DMS153 (cell line): ENCODE measurements at places on chromosomes 13 and 19.
A peak's percentile ranks its signal among the peaks of the same experiment; 100 is the strongest.

DNA sequence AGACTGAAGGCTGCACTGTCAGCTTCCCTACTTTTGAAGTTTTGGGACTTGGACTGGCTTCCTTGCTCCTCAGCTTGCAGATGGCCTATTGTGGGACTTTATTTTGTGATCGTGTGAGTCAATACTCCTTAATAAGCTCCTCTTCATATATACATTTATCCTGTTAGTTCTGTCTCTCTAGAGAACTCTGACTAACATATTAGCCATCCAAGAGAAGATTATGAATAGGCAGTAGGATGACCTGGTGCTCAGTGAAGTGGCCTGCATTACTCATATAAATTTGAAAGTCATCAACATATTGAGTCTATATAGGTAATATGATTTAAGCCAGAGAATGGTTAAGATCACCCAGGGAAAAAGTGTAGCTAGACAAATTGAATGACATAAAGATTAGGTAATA is 136.3 kb upstream of the UFM1 start:
- DNase-seq, result no peak

DNA sequence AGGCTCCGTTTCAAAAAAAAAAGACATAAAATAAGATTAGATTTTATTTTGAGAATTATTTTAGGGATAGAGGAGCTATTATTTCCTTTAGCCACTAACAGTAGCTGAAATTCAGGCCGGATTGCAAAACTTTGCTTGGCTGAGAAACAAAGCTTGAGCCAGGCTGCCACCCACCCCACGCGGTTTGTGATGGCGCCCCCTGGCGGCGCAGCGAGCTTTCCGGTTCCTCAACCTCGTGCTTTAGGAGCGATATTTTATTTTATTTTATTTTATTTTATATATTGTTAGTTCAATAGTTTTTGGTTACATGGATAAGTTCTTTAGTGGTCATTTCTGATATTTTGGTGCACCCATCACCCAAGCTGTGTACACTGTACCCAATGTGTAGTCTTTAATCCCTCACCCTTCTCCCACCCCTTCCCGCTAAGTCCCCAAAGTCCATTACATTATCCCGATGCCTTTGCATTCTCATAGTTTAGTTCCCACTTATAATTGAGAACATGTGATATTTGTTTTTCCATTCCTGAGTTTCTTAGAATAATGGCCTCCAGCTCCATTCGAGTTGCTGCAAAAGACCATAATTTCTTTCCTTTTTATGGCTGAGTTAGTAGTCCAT is 19.8 kb upstream of the CEACAM4 start:
- DNase-seq, result no peak

GRCh38 chr19:46620716-46621115 is 4.2 kb downstream of the PTGIR start:
- no peak for DNase-seq

DNA sequence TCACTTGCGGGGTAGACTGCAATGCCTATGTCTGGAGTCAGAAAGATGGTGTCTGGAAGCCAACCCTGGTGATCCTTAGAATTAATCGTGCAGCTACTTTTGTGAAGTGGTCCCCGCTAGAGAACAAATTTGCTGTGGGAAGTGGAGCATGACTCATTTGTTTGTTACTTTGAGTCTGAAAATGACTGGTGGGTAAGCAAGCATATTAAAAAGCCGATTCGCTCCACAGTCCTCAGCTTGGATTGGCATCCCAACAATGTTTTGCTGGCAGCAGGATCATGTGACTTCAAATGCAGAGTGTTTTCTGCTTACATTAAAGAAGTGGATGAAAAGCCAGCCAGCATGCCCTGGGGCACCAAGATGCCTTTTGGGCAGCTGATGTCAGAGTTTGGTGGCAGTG is 9.5 kb upstream of the ERVV-1 start:
- no peak for DNase-seq

DNA sequence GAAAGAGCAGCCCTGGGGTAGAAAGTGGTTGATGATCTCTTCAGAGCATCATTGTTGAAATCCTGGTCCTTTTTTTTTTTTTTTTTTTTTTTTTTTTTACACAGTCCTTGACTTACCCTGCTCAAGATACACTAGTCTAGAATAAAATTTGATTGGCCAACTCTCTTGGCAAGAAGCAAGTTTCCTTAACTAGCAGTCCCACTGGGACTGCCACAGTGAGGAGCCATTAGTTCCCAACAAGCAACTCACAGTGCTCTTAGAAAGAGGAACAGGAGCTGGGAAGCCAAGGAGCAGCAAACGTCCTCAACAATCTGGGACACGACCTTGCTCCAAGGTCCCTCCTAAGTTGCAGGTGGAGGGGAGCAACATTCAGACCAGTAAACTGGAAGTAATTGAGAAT is 47.9 kb upstream of the INTS6 start:
- no peak for DNase-seq

GRCh38 chr19:10523135-10523636 is 5.9 kb upstream of the S1PR5 start:
- no peak for DNase-seq

DNA sequence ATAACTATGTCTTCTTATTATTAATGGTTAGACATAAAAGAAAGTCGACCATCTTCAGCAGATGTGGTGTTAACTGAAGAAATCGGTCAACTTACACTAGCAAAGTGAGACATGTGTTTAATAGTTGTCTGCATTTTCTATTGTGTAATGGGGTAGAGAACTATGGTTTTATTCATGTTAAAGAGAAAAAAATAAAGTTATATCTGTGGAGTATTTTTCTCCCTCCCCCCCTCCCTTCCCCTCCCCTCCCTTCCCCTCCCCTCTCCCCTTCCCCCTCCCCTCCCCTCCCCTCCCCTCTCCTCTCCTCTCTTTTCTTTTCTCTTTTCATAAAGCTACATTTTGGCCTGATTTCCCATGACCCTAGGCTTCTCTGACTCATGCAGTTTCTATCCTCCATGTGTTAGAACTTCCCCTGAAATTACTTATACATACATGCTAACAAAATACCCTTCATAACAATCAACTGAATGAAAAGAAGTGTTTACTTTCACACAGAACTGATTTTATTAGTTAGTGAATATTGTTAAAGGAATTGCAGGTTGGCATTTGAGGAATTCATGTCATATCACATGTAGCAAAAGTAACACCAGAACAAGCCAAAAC is 1431.0 kb upstream of the ATXN8OS start:
- DNase-seq, result no peak

- DNase-seq, result no peak
These were observed at the start of gene CD37 for GRCh38 chr19:49335071-49335783. Gene CD37, plus strand, starts transcription at chr19:49335406. Its CDS starts 135 bp downstream, at chr19:49335541.

- no peak for DNase-seq
These were observed 12.4 kb upstream of the CD22 start for GRCh38 chr19:35316560-35316959.

GRCh38 chr19:6970021-6970420 is 51.2 kb downstream of the MBD3L2B start:
- DNase-seq, result no peak

DNA sequence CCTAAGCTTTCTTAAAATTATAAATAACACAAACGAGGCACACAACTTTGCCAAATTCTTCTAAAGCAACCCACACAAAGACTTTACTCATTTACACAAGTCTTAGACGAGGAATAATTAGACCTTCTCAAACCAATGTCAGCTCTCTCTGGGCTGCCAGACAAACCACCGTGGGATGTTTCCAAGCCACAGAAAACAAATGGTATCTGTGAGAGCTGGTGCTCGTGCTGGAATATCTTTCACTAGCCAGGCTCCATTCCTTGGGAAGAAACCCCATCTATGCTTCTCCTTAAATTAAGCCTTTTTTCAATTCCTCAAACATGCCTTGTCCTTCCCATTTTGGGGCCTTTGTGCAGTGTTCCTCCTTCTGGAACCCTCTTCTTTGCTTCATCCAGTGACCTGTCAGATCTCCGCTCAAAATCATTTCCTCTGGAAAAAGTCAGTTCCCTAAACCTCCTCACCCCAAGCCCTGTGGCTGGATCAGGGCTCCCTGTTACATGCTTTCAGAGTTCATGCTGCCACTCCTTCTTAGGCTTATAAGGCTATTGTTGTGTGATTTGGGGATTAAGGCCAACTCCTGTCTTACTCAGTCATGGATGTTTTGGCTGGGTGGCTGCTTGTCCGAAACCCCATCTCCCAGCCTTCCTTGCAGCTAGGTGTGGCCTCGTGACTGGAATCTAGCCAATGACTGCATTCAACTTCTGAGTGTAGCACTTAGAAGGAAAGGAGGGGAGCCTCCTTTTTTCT is 64.2 kb upstream of the GTF2F2 start:
- DNase-seq, result no peak

DNA sequence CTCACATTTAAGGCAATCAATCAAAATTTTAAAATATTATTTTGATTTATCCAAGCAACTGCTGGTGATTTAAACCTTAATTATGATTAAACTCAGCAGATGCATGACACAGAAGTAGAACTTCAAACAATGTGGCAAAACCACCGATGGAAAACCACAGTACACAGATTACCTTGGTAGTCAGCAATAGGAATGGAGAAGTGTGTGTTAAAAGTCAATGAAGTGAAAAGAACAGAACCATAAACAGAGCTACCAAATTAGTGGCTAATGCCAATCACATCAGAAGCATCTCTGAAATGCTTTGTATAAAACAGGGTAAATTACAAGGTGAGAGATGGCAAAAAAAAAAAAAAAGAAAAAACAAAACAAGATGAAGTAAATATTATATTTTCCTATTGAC is 31.2 kb downstream of the KATNAL1 start:
- no peak for DNase-seq

DNA sequence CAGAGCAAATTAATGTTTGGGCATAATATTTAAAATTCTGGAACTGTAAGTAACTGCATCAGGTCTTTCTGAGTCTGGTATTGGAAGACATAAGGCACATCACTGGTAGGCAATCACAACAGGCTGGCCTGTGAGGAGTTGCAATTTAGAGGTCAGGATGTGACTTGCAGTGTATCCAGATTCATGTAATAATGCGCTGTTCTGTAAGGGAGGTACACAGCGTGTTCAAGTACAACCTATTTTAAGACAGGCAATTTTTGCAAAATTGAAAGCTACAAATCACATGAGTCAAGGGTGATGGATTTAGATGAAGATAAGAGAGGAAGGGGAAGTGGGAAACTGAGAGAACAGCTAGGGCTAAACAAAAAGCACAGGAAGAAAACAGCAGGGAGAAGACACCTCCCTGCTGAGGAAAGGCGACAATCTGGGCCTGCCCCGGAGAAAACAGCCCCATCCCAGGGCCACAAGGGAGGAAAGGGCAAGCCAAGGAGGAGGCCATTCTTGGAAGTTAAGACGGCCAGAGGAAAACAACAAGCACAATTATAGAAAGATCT is 138.1 kb downstream of the LACC1 start:
- no peak for DNase-seq

- DNase-seq, result no peak
These were observed 185.0 kb downstream of the TUBA3C start for GRCh38 chr13:18996627-18997051.

DNA sequence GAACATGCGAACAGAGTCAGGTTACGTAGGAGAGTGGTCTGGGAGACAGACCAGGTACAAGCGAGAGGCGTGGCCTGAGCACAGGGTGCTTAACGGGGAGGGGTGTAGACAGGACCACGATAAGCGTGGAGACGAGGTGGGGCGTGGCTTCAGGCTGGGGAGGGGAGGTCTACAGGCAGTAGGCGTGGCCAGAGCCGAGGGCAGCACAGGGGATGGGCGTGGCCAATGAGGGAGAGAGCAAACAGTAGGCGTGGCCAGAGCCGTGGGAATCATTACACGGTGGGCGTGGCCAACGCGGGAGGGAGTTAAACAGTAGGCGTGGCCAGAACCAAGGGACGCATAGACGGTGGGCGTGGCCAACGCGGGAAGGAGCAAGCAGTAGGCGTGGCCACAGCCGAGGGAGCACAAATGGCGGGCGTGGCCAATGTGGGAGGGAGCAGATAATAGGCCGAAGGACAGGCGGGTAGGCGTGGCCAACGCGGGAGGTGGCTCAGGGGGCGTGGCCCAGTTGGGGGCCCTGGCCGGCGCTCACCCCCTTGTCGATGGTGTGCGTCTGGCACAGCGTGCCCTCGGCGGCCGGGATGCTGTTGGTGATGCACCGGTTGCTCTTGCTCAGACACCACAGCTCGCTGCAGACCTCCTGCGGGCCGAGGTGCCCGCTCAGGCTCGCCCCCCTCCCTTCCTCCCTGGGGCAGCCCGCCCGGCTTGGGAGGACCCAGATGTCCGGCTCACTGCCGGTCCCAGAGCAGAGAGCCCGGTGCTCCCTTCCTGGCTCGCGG is 15.2 kb upstream of the MYO1F start:
- no peak for DNase-seq

- no peak for DNase-seq
These were observed at the start of gene C19orf38 for GRCh38 chr19:10848230-10848856. Gene C19orf38, plus strand, starts transcription at chr19:10848415. Its CDS starts 94 bp downstream, at chr19:10848509.

GRCh38 chr13:106337096-106337850 is 198.2 kb downstream of the EFNB2 start:
- DNase-seq, result no peak

- DNase-seq, result peak; percentile 64
These were observed 33.8 kb downstream of the COL4A2 start for GRCh38 chr13:110340812-110341444.

DNA sequence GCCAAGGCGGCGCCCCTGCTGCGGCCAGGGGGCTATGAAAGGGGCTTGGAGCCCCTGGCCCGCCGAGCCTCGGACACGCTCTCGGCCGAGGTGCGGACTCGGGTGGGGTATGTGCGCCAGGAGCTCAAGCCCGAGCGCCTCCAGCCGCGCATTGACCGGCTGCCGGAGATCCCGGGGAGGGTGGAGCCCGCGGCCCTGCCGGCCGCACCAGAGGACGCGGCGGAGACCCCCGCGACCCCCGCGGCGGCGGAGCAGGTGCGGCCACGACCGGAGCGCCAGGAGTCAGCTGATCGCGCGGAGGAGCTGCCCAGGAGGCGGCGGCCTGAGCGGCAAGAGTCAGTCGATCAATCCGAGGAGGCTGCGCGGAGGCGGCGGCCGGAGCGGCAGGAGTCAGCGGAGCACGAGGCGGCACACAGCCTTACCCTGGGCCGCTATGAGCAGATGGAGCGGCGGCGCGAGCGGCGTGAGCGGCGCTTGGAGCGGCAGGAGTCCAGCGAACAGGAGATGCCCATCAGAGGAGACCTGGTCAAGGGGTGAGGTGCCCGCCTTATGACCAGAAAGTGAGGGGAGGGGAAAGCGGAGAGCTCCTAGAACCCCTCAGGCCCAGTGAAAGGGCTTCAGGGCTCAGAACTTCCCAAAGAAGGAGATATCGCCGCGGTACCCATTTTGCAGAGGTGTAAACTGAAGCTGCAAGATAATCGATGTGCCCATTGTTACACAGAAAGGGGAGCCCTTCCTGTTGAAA is 8.8 kb upstream of the SHKBP1 start:
- no peak for DNase-seq

- no peak for DNase-seq
These were observed 3.0 kb upstream of the GRAMD1A start for GRCh38 chr19:34997071-34997617.

GRCh38 chr13:102277286-102277685 is 124.6 kb downstream of the FGF14 start:
- no peak for DNase-seq

- DNase-seq, result no peak
These were observed 16.6 kb downstream of the NCLN start for GRCh38 chr19:3202346-3202745.

- no peak for DNase-seq
These were observed 652.3 kb upstream of the ARGLU1 start for GRCh38 chr13:107220245-107220644.

- DNase-seq, result no peak
These were observed 117.6 kb upstream of the SPRY2 start for GRCh38 chr13:80458543-80458942.

- DNase-seq, result no peak
These were observed 10.0 kb downstream of the SYMPK start for GRCh38 chr19:45852983-45853382.

- peak; percentile 87 for DNase-seq
These were observed 35.8 kb downstream of the RNF6 start for GRCh38 chr13:26186118-26186870.

GRCh38 chr13:32255724-32256109 is 59.4 kb downstream of the ZAR1L start:
- DNase-seq, result no peak
